ENCODE measurements at places on chromosomes 6 and 20.

- DNase-seq = no peak
Measured at GRCh38 chr6:90126839-90127238, 169.8 kb downstream of the BACH2 start.

DNA sequence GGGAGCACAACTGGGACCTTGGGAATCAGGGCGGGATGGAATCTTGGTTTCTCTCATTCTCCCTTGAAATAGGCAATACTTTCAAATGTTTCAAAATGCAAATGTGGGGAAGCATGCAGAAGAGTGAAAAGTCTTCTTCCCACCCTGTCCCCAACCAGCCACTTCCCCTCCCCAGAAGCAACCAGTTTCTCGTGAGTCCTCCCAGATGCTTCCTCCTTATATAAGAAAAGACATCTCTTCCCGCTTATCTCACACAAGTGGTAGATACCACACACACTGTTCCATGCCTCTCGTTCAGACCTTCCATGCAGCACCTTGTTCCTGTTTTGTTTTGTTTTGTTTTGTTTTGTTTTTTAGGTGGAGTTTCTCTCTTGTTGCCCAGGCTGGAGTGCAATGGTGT is 25.1 kb downstream of the HCK start:
- DNase-seq = no peak

GRCh38 chr6:49835140-49835539 is 31.2 kb downstream of the CRISP1 start:
- no peak for DNase-seq

- no peak for DNase-seq
Measured at GRCh38 chr6:110042670-110043296, 64.7 kb downstream of the GPR6 start.

DNA sequence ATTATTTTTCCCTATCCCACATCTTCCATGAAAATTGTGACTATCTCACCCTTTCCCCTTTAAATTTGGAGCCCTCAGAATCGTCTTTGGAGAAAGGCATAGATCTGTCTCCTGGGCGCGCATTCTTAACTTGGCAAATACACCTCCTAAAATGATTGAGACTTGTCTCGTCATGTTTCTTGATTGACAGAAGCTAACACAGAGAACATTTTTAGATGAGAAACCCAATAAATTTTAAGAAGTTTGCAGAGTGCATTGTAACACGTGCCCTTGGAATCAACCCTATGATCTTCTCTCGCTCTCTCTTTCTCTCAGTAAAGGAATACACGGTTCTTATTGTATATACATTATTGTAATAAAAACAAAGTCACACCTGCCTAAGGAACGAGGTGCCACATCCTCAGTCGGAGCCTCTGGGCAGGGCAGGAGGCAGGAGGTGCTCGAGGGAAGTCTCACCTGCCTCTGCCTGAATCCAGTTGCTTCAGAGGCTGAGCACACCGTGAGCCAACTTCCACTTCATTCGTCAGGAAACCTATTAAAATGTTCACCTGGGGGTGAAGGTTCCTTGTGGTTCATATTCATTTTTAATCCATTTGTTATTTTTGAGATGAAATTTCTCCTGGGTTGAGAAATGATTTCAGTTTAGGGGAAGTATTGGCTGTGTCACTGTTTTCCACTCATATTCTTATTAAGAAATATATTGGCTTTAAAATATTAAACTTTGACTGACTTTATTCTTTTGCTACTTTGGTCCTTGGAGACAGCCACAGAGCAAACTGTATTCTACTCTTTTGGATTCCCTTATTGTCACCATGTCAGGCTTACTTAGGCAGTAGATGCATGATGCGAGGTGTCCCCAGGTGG is 90.5 kb upstream of the THBS2 start:
- no peak for DNase-seq

DNA sequence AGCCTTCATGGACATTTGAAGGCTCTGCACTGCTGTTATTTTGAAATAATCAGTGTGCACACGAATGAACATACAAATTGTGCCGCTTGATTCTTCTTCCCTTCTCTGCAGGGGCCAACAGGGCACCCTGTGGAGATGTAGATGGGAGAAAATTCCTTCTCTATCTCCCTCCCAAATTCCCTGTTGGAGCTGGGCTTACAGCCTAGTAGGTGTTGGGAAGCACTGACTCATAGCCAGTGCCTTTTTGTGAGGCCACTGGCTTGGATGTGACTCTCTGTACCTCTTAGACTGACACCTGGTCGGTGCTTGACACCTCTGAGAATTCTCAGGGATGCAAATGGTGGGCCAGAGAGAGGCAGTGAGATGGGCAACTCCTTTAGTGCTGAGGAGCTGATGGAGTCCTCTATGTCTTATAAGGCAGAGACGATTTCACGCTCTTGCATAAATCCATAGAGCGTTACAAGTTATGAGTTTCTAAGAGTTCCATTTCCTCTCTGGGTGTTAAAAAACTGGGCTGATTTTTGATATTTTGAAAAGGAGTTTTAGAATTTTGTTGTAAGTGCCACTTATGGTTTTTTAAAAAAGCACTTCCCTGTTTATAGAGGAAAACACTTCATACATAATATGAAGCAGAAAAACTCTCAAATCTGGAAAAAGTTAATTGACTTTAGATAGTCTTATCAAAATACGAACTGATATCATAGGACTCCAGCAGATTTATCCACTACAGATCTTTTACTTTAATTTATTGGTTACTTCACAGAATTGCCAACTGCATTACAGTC is 89.8 kb upstream of the MAP3K7 start:
- DNase-seq = no peak

DNA sequence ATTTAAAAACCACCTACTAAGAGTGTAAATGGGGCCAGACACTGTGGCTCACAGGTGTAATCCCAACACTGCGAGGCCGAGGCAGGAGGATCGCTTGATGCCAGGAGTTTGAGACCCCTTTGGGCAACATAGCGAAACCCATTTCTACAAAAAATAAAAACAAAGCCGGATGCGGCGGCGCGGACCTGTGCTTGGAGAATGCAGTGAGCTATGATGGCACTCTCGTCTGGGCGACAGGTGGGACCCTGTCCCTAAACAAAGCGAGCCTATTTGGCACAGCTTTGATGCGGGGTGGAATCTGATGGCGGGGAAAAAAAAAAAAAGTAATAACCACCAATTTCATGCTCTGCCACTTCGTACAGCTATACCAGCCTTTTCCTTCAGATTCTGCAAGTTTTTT is 1.1 kb downstream of the TCP1 start:
- DNase-seq = peak; percentile 23

DNA sequence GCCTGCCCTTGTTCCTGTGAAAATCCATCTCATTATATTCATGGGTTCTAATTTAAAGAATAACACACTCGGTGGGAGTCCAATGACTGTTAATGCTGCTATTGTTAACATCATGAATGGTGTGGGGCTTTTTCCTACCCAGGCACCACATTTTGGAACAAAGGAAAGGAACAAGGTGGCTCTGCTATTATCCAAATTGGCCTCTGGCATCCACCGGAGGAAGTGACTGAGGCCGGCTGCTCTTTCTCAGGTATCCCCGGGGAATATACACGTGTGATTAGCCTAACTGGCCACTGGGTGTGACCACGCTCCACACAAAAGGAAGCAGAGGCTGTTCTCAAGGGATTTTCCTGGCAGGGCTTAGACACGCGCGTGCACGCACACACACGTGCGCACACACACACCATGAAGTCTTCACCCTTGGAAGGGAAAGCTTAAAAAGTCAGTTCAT is 601.2 kb upstream of the ARID1B start:
- no peak for DNase-seq

DNA sequence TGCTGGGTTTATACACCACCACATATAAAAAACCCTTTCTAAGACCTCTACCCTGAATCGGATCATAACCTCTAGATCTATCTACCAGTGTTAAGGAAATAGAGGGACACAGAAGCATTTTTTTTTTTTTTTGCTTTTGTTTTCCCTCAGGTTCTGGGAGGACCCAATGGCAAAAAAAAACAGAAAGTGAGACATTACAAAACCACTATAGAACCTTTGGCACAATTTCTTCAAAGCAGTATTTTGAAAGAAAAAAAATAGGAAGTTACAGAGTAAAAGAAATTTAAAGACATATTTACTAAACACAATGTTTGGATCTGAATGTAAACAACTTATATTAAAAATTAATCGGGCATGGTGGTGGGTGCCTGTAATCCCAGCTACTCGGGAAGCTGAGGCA is 1258.7 kb upstream of the GJE1 start:
- DNase-seq = no peak

DNA sequence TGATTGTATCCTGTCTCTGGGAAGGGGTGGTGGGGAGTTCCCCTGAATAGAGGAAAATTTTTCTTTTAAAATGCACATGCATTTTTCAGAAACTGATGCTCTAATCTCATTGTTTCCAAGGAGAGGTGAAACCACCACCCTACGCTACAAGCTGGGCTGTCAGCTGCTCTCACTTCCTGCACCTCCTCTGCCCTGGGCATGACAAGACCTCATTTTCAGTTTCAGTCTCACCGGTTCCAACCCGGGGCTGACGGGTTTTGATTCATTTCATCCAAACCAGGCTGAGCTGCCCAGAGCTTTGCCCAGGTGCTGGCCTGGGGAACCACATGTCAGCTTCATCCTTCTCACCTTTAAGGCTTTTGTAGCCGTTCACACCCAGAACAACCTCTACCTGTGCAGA is 99.7 kb downstream of the EYA2 start:
- no peak for DNase-seq

DNA sequence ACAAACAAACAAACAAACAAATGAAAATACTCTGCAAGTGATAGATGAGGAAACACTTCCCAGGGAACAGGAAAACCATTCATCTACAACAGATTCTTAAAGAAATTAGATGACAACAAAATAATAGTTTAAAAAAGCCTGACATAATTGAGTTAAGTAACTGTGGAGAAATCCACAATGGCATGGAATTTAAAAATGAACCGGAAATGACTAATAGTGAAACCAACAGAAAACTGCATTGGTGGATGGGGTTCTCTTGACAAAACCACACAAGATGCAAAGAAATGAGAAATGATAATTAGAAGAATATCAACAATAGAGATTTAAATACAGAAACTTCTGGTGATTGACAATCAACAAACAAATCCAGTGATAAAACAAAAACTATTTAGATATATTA is 785.6 kb downstream of the QKI start:
- no peak for DNase-seq

All from activated T-cell treated with anti-CD3 and anti-CD28 coated beads, Interleukin-2, amount 50 U/mL, for 1 hour (primary cell).